ENCODE measurements at places on chromosomes 6 and 20.

DNA sequence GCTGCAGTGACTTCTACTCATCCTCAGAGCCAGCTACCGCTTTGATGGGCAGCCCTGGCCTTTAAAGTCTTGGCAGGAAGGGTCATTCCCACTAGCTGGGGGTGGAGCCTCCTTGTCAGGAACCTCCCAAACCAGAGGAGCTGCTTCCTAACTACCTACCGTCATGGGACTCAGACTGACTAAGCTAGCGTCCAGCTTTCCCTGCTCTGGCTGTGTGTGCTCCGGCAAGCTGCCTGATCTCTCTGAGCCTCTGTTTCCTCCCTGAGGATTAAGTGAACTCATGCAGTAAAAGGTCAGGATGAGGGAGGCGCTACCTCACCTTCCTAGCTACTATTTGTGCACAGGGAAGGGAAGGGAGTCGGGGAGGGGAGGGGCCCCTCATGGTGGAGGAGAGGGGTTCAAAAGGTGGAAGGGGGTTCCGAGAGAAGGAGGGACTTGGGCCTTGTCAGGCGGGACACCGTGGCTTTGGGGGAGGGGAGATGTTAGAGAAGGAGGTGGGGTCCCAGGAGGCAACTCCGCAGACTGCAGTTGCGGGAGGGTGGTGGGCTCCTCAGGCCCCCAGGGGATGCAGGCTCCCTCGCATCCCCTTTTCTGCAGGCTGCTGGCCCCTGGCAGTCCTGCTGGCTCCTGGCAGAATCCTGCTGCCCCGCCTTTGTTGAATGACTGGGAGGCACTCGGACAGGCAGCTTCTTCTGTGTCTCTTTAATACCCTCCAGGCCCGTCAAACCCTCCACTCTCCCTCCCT lies 9.8 kb downstream of the DUSP15 start:
- no peak for DNase-seq

GRCh38 chr20:62066339-62066982 lies 780 bp upstream of the TAF4 start:
- peak; percentile 49 for DNase-seq

- no peak for DNase-seq
These were observed 55.9 kb downstream of the PROKR2 start for GRCh38 chr20:5260889-5261288.

GRCh38 chr6:106090001-106090400 lies 3.9 kb downstream of the PRDM1 start:
- no peak for DNase-seq

DNA sequence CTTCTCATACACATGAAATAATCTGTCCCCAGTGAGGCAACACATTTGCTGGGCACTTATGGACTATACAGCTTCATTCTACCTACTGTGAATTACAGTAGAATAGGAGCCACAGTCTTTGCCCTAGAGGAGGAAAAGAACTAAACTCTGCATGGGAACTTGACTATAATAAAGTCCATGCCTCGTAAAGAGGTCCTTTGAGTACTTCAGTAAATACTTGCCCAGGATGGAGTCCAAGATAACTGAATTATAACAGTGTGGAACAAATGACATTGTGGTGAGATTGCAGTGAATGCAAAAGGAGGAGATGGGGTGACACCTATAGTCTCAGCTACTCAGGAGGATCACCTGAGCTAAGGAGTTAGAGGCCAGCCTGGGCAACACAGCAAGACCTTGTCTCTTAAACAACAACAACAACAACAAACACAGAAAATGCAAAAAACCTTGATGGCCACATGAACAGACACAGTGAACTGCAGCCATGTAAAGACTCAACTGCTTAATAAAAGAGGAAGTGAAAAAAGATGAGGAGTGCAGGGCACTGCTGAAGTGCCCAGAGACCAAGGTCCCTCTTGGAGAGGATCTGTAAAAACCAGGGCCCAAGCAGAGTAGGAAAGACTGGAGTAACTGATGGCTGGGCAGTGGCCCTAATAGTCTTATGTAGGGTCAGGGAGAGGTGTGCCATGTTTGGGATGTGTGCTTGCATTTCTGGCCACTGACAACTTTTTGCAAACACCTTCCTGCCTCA lies 3.7 kb downstream of the MRPS18A start:
- DNase-seq = no peak

- no peak for DNase-seq
These were observed 31.4 kb downstream of the STK38 start for GRCh38 chr6:36515844-36516243.

GRCh38 chr6:73515204-73515655 lies 5.6 kb downstream of the EEF1A1 start:
- DNase-seq = no peak

- DNase-seq = peak; percentile 99
These were observed 4.2 kb upstream of the ZDHHC14 start for GRCh38 chr6:157376706-157377230.

DNA sequence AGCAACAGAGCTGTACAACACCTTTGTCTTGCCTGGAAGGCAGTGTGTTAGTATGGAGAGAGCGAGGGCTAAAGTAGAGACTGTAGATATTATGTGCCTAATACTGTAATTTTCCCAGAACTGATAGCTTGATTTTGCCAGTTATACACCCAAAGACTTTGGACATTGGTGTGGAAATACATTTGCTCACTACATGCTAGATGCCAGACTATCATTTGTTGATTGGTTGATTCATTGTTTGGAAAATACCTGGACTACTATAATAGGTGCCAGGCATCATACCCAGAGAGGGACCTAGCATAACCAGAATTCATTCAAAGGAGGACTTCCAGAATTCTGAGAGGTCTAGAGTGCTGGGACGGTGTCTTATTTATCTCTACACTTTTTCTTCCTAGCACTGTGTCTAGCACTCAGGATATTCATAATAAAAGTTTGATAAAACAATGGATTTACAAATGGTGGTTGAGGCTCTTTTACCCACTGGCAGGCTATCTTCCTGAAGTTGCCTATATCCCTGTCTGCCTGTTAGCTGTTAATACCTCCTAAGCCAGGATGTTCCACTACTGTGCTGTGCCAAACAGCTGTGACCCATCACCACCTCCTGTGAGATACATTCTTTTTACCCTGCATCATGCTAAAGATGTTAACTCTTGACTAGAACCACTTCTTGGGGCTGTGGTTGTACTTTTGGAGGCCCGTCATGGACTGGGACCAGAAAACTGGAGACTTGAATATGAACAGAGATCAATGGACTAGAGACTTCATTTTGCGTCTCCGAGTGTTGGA lies 72.2 kb upstream of the FUCA2 start:
- DNase-seq = no peak

DNA sequence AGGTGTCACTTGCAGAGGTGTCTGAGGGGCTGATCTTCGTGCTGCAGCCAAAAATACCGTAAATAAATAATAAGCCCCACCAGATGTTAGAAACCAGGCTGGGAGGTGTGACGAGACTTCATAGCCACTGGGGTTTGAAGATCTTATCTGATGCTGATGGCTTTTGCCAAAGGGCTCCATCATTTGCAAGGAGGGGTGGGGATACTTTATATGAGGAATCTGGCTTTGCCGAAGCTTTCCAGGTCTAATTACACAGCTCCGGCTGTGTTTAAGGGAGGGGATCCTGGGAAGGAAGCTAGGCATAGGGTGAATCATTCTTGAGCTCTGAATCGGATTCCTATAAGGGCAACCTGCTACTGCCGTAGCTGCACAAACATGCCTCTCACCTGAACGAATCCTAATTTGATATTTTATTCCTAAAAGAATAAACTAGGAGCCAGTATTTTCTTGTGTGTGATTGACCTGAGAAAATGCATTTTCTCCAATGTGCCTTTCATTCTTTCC lies 249.6 kb downstream of the SOD2 start:
- DNase-seq = no peak

DNA sequence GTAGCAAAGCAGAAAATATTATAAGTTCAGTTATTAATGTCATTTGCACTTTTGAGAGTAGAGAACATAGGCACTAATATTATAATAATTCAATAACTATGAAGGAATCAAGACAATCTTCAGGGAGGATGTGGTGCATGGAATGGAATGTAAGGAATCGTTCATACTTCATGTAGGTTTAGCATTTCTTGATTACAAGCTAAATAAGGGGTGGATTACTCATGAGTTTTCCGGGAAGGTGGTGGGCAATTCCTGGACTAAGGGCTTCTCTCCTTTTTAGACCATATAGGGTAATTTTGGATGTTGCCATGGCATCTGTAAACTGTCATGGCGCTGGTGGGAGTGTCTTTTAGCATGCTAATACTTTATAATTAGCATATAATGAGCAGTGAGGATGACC lies 9.1 kb upstream of the BTNL2 start:
- DNase-seq = no peak

DNA sequence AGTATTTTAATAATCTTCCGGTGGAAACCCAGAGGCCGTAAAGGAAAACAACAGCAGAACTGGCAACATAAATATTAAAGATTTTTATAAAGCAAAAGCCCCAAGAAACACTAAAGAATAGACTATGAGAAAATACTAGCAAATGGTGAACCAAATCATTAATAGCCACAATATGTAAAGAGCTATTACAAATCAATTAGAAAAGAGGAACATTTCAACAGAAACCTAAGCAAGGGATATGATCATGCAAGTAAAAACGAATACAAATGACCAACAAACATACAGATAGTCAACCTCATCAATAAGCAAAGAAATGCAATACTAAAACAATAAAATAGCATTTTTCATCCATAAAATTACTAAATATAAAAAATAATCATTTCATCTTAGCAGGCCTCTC lies 3.6 kb downstream of the FBXL4 start:
- DNase-seq = no peak

DNA sequence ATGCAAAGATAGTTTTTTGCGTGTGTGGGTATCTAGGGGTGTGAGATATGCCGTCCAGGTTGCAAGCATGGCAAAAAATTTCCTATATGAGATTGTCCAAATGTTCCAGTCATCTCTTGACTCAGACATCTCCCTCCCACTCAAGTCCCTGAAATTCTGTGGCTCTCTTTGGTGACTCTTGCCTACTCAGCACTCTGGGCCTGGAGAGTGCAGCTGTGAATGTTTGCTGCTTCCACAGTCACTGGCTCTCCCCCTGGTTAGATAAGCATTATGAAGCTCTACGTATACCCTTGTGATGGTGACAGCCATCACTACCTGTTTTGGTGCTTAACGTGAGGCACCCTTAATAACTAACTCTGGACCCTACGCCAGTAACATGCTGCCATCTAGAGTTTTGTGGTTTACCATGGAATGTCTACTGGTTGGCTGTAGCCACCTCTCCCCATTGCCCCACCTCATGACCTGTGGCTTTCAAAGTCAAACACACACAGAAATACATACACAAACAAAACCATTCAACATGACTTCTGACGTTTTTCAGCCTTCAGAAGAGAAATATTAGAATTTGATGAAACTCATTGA lies 621.9 kb upstream of the CITED2 start:
- no peak for DNase-seq
